ENCODE measurements at places on chromosomes 1 and 21.

- DNase-seq = peak; percentile 94
These were observed 269.2 kb upstream of the RGS18 start for GRCh38 chr1:191888996-191889622.

GRCh38 chr1:200542162-200542561, 78.4 kb downstream of the KIF14 start:
- no peak for DNase-seq

GRCh38 chr1:237309595-237310118, 267.7 kb downstream of the RYR2 start:
- no peak for DNase-seq

- no peak for DNase-seq
These were observed 64.5 kb downstream of the BCAR3 start for GRCh38 chr1:93616996-93617669.

DNA sequence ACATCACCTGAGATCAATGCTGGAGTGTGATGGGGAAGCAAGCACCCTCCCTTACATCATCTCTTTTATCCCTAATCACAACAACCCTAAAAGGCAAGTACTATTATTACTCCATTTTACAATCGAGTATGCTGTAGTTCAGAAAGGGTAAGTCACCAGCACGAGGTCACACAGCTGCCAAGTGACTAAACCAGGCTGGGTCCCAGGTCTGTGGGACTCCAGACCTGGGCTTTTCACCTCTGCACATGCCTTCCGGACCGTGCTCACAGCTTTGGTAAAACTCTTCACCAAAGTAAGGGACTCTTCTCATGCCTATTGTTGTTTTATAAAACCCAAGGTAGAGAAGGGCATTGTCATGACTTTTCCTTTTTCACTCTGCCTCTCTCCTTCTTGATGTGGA, 130.9 kb downstream of the DMRTB1 start:
- no peak for DNase-seq

DNA sequence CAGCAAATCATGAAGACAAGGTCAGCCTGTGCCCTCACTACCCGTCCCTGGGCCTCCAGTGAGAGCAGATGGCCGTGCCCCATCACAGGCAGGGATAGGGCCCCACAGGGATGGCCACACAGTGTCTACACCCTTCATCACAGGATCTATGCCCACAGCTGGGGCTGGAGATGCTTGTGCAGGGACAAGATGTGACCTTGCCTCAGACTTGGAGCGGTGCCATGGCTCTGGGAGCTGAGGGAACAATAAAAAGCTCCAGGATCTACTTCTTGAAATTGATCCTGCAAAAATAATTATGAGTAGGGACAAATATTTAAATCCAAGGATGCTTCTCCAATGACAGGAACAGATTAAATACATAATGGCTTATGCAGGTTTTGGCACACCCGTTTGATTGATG, 25.4 kb upstream of the TCEA3 start:
- DNase-seq = no peak

GRCh38 chr1:85314726-85315125, 38.3 kb upstream of the BCL10 start:
- no peak for DNase-seq

GRCh38 chr1:86965012-86965826, 50.8 kb downstream of the HS2ST1 start:
- peak; percentile 62 for DNase-seq

- peak; percentile 32 for DNase-seq
These were observed 890.6 kb downstream of the KCNT2 start for GRCh38 chr1:195717651-195718050.

DNA sequence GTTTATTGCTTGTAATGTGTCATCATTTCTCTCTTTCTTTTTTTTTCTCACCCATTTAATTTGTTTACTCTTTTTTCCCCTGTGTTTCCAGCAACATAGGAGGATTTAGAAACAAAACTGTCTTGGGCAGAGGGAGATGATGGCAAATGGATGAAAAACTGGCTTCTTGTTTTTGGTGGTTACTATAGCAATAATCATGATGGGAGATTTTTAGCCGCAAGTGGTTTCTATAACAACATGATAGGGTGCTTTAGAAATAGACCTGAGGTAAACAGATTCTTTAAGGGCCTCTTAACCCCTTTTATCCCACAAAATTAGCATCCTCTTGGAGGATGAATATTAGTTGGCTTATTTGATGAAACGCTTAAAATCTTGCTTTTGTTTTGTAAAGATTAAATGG, 51.6 kb downstream of the CRB1 start:
- peak; percentile 8 for DNase-seq

DNA sequence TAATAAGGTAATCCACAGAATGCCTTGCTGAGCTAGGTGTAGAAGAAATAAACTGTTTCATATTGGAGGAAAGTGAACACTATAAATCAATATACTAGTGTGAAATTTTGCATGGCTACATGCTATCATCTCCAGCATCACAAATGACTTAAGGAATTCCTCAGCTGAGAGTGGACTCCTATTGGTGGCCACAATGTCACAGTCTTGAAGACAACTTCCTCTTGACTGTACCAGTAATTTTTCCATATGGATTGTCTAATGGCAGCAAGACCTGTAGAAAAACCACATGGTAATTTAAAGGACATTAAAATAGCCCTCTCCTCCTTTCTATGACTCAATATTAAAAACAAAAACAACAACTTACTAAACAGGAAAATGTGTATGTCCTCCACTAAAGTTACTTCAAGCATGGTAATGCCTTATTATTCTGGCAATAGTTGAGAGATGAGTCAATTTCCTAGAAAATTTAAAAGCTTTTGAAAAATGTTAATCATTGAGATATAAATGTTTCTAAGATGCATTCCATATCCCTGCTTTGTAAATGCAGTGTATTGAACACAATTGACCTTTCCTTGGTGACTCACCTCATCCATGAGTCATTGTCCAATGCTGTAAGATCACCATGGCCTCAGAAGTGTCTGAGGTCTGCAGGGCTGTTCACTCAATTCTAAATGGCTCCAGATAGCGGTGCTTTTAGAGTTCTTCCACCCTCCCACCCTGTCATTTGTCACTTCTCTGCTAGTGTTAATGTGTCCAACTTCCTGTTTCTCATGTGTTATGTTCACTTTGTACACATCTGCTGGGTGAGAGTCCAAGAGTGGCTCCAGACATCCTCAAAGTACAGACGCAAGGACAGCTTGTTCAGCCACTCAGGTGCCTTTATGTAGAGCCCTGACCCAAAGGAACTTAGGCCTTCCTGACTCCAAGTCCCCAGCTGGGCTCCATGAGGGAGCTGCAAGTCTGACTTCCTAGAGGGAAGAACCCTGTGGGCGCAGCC, 32.8 kb upstream of the DNASE2B start:
- peak; percentile 74 for DNase-seq
